ENCODE measurements at places on chromosomes 5 and 9. TPM values are rescaled to one million over a fixed set of nuclear protein-coding genes. Genes with fewer than 3 reads are reported as not detected.

GRCh38 chr9:37820142-37820541 lies 19.5 kb downstream of the DCAF10 start:
- DNase-seq, result no peak
- no peak overlapping the region for H3K4me3 ChIP-seq
- H3K27me3 ChIP-seq, result no peaks in the 10 kb centered on the region
- H3K4me1 ChIP-seq, result no peaks in the 10 kb centered on the region

DNA sequence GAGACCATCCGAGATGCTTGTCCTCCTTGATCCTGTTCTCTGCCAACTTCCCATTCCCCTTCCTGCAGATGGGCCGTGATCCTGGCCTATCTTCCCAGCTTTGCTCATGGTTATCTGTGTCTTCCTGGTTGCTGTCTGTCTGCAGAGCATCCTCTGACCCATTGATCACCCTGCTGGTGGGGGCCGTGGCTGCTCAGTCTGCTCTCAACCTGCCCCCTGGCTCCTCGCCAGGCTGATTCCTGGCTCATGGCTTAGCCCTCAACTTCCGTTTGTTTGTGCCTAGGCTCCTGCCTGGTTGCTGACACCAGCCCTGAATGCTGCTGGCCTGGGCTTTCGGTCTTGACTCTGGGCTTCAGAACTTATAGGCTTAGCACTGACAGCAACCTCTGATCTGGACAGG lies 67.1 kb upstream of the SMIM15 start:
- peaks cover 13% of the 10 kb centered on the region for H3K4me1 ChIP-seq
- no peak overlapping the region for H3K27ac ChIP-seq
- no peak for DNase-seq
- H3K36me3 ChIP-seq, result no peaks in the 10 kb centered on the region
- H3K4me3 ChIP-seq, result no peak overlapping the region

DNA sequence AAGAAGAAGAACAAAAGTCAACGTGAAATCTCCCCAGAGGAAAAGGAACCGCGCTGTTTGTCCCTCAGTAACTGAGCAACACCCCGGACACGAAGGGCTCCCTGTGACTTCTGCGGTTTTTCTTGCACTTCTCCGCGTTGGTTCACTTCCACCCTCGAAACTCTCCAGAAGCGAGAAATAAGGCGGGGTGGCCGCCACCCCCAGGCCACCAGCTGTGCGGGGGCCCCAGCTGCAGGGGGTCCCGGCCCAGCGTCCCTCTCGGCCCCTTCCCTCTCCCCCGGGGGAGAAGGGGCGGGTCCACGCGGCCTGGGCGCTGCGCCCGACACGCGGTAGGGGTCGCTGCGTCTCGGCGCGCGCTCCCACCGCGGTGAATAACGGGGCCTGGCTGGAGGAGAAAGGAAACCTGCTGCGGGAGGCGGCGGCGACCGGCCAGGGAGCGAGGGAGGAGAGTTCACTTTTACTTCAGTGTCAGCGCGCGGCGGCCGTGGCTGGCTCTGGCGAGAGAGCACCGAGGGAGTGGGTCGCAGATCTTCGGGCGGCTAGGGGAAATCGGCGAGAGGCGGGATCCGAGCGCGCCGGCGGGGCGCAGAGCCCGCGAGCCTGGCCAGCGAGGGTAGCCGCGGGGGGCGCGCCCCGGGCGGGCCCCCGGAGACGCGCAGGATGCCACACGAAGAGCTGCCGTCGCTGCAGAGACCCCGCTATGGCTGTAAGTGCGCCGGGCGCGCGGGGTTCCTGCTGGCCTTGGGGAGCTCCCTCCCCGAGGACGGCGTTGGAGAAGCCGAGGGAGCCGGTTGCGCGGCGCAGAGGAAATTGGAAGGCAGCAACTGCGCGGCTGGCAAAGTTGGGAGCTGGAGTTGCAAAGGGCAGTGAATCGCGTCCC lies at the start of gene IQGAP2:
Gene IQGAP2, plus strand, starts transcription at position 400 of the 880 bp plus-strand sequence. Its CDS starts 261 bp downstream, at position 661.
- H3K4me3 ChIP-seq, result peak within 1 kb of the TSS; percentile 86
- peaks cover 47% of the 10 kb centered on the region for H3K27me3 ChIP-seq
- H3K36me3 ChIP-seq, result no peaks in the 10 kb centered on the region
- H3K27ac ChIP-seq, result no peak within 1 kb of the TSS

Gene DHFR
- 22.8 TPM for total RNA-seq

- peak overlapping the region; percentile 100 for H3K27ac ChIP-seq
- H3K4me1 ChIP-seq, result peaks cover 87% of the 10 kb centered on the region
- no peaks in the 10 kb centered on the region for H3K27me3 ChIP-seq
- peak overlapping the region; percentile 45 for H3K4me3 ChIP-seq
- DNase-seq, result peak; percentile 98
Measured at GRCh38 chr5:132265336-132266030, 8.0 kb downstream of the PDLIM4 start.

Gene NEUROG1
- not detected for total RNA-seq

DNA sequence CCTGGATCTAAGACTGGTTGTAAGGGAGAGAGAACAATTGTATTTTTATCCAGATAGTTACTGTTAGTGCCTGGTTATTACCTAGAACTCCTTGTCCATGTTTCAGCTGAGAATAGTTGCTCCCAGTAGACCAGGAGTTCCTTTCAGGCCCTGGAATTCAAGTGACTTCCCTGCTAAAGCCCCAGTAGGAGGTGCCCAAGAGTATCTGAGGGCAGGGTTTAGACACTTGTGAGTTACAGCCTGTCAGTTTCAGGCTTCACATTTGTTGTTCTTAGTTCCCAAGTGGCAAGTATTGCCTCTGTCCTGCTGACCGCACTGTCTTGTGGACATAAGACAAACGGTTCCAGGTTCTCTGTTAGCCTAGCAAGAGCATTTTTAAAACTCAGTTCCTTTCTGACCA lies 743.9 kb upstream of the SEMA6A start:
- no peak for DNase-seq
- no peak overlapping the region for H3K27ac ChIP-seq
- no peaks in the 10 kb centered on the region for H3K36me3 ChIP-seq

- no peak overlapping the region for H3K4me3 ChIP-seq
- peaks cover 12% of the 10 kb centered on the region for H3K4me1 ChIP-seq
- H3K27me3 ChIP-seq, result peaks cover 34% of the 10 kb centered on the region
- DNase-seq, result peak; percentile 48
- H3K36me3 ChIP-seq, result no peaks in the 10 kb centered on the region
- no peak overlapping the region for H3K27ac ChIP-seq
Measured at GRCh38 chr9:98709968-98710965, 1.5 kb upstream of the GABBR2 start.

Gene SLC35D2
- 17.1 TPM for total RNA-seq

DNA sequence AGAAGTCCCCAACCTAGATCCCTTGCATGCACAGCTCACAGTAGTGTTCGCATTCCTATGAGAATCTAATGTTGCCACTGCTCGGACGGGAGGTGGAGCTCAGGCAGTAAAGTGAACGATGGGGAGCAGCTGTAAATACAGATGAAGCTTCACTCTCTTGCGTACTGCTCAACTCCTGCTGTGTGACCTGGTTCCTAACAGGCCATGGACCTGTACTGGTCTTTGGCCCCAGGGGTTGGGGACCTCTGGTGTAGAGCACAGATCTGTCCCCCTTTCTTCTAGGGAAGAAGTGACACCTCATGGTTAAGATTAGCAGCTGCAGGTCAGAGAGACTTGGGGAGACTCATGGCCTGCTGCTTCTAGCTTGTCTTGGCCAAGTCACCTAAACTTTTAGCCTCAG lies 7.1 kb downstream of the ARHGEF28 start:
- H3K36me3 ChIP-seq, result peaks cover 6% of the 10 kb centered on the region
- H3K4me3 ChIP-seq, result no peak overlapping the region
- peaks cover 55% of the 10 kb centered on the region for H3K4me1 ChIP-seq
- peaks cover 1% of the 10 kb centered on the region for H3K27me3 ChIP-seq

Gene JAKMIP2
- total RNA-seq, result not detected

- peak overlapping the region; percentile 63 for H3K27ac ChIP-seq
- H3K36me3 ChIP-seq, result no peaks in the 10 kb centered on the region
- no peaks in the 10 kb centered on the region for H3K27me3 ChIP-seq
- H3K4me3 ChIP-seq, result peak overlapping the region; percentile 39
- H3K4me1 ChIP-seq, result peaks cover 23% of the 10 kb centered on the region
- DNase-seq, result peak; percentile 62
Measured at GRCh38 chr9:122777935-122778627, 10.7 kb upstream of the OR5C1 start.

DNA sequence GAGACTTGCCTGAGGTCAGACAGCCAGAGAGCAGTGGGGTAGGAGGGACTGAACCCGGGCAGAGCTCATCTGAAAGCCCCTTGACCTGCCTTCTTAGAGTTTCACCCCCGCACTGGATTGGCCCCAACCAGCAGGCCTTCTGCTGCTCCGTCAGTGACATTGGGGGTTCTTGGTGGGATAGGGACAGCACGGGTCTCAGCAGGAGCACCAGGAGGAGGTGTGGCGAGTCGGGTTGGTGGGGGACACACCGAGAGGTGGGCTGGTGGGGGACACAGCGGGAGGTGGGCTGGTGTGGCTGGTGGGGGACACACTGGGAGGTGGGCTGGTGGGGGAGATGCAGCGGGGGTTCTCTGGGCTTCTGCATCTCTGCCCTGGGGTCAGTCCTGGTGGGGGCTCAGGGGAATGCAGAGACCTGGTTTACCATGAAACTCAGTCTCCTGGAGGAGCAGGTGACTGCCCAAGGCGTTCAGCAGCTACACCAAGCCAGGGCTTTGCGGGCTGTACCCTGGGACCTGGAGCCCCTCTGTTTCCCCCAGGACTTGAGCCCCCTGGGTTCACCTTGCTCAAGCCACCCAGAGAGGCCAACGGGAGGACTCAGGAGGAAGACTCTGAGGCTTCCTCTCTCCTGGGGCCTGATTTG lies 28.1 kb upstream of the RNU6ATAC start:
- DNase-seq, result no peak
- no peak overlapping the region for H3K4me3 ChIP-seq
- H3K27me3 ChIP-seq, result peaks cover 31% of the 10 kb centered on the region
- H3K4me1 ChIP-seq, result no peaks in the 10 kb centered on the region

- no peaks in the 10 kb centered on the region for H3K4me1 ChIP-seq
- DNase-seq, result peak; percentile 22
- no peaks in the 10 kb centered on the region for H3K36me3 ChIP-seq
Measured at GRCh38 chr5:176812269-176813259, 2.2 kb downstream of the UNC5A start.
